ENCODE measurements at places on chromosomes 1 and 21. TPM values are rescaled to one million over a fixed set of nuclear protein-coding genes. Genes with fewer than 3 reads are reported as not detected.
A peak's percentile ranks its signal among the peaks of the same experiment; 100 is the strongest.

The TINAGL1 gene
- polyA plus RNA-seq = not detected

DNA sequence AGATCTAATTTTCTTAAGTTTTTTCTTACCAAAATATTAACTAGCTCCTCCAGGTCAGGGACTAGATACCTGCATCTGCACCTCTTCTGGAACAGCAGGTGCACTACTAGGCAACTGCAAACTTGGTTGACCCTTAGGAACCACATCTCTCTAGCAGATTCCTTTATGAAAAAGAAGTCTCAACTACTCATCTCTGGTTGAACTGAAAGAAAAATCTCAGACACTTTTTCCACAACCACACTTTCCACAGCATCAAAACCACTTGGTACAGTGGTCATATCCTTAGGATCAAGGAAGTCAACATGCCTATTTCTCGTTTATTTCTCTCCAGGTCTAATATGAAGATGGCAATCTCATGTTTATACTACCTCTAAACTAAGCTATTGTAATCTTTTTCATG is 52.3 kb downstream of the VAV3 start:
- H3K4me3 ChIP-seq = no peak overlapping the region
- no peaks in the 10 kb centered on the region for H3K4me1 ChIP-seq
- no peaks in the 10 kb centered on the region for H3K36me3 ChIP-seq

GRCh38 chr1:119353836-119354235 is 14.7 kb upstream of the HAO2 start:
- H3K27me3 ChIP-seq = no peaks in the 10 kb centered on the region
- no peak for DNase-seq
- H3K4me1 ChIP-seq = no peaks in the 10 kb centered on the region
- H3K36me3 ChIP-seq = no peaks in the 10 kb centered on the region

DNA sequence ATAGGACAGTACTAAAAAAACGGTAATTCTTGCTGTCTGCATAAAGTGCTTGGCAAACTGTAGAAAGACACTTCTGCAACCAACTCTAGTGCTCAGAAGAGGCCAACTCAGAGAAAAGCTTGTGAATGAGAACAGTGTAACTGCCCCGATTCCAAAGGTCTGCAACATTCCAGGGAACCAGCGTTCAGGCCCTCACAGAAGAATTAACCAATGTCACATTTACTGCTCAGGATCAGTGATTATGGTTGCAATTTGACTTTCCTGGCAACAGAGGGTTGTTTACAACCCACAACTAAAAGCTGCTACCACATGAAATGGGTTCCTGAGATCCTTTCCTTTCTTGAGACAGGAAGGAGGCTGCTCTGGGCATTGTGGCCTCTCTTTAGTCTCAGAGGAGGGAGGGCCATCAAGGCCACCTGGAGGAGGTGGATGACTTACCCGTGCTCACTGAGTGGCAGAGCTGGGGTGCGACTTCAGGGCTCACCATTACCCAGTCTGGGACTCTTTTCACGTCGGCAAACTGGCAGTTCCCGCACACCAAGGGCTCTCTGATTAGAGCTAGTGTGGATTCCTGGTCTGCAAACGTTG is 15.3 kb downstream of the SRSF4 start:
- H3K4me1 ChIP-seq = peaks cover 8% of the 10 kb centered on the region
- H3K36me3 ChIP-seq = peaks cover 61% of the 10 kb centered on the region
- no peak overlapping the region for H3K27ac ChIP-seq
- no peaks in the 10 kb centered on the region for H3K27me3 ChIP-seq
- H3K4me3 ChIP-seq = no peak overlapping the region
- no peak for DNase-seq

GRCh38 chr1:52904927-52905698 is 16.4 kb downstream of the ECHDC2 start:
- no peaks in the 10 kb centered on the region for H3K36me3 ChIP-seq
- no peaks in the 10 kb centered on the region for H3K4me1 ChIP-seq
- DNase-seq = peak; percentile 88
- H3K27ac ChIP-seq = no peak overlapping the region

GRCh38 chr21:35340273-35340672 is 291.2 kb upstream of the RUNX1 start:
- no peaks in the 10 kb centered on the region for H3K4me1 ChIP-seq
- no peak overlapping the region for H3K4me3 ChIP-seq
- H3K27me3 ChIP-seq = no peaks in the 10 kb centered on the region

- 0 out of 2 replicates have a peak, but pooled peaks cover 5% of the 10 kb centered on the region for H3K27me3 ChIP-seq
- no peak for DNase-seq
- H3K36me3 ChIP-seq = no peaks in the 10 kb centered on the region
- no peak overlapping the region for H3K27ac ChIP-seq
Measured at GRCh38 chr1:84795213-84795612, 97.8 kb downstream of the LPAR3 start.

DNA sequence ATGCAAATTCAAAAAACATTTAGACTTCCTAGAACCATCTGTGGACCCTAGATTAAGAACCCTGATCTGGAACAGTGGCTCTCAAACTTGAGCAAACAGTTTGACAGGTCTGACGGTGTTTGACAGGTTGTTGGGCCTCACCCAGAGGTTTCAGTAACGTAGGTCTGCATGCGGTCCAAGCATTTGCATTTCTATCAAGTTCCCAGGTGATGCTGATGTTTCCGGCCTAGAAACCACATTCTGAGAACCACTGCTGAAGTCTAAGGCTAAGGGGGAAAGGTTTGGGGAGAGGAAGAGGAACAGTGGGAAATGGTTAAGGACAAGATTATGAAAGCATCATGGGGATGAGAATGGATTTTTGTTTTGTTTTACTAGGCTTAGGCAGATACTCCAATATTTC is 48.6 kb downstream of the MDM4 start:
- DNase-seq = no peak
- H3K4me3 ChIP-seq = no peak overlapping the region
- no peaks in the 10 kb centered on the region for H3K4me1 ChIP-seq
- no peaks in the 10 kb centered on the region for H3K36me3 ChIP-seq

GRCh38 chr21:34022627-34023335 is 50.6 kb upstream of the MRPS6 start:
- no peak overlapping the region for H3K27ac ChIP-seq
- H3K36me3 ChIP-seq = no peaks in the 10 kb centered on the region
- H3K4me3 ChIP-seq = no peak overlapping the region
- H3K4me1 ChIP-seq = peaks cover 3% of the 10 kb centered on the region

The SPSB1 gene
- 8.4 TPM for polyA plus RNA-seq

DNA sequence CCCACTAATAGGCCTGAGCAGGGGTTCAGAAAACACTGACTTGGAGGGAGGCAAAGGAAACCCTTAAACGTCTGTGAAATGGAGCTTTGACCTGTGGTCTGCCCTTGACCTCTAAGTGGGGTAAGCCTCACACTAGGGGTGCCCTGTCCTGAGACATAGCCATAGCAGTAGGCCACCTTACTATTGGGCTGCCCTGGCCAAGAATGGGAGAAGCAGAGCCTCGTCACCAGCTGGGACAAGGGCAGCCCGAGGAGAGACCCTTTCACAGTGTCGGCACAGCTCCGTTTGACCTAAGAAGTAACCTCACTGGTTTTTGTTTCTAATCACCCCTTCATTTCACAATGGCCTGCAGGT is 26.4 kb upstream of the IFNAR2 start:
- H3K4me3 ChIP-seq = no peak overlapping the region
- no peaks in the 10 kb centered on the region for H3K36me3 ChIP-seq
- no peaks in the 10 kb centered on the region for H3K4me1 ChIP-seq
- H3K27me3 ChIP-seq = no peaks in the 10 kb centered on the region
- no peak overlapping the region for H3K27ac ChIP-seq

- H3K27me3 ChIP-seq = peaks cover 5% of the 10 kb centered on the region
- no peak overlapping the region for H3K27ac ChIP-seq
- no peak overlapping the region for H3K4me3 ChIP-seq
- H3K36me3 ChIP-seq = no peaks in the 10 kb centered on the region
- no peak for DNase-seq
Measured at GRCh38 chr1:12728391-12728790, 12.5 kb downstream of the AADACL3 start.

DNA sequence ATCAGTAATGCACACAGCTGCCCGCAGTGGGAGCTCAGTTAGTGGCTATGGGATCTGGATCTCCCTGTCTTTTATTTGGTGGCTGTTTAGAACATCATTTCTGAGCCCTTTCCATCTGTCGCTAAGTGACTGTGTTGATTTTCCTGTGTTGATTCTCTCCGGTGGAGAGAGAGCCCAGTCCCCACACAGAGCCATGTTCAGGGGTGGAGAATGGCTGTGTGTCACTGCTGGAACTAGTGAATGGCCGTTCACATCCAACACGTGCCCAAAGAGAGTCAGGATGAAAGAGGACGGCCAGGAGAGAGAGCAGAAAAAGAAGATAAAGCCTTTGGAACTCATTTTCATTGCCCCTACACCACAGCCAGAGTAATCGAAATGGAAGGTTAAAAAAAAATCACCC is 76.2 kb downstream of the FBXO2 start:
- H3K27me3 ChIP-seq = peaks cover 7% of the 10 kb centered on the region
- peaks cover 10% of the 10 kb centered on the region for H3K4me1 ChIP-seq
- no peak for DNase-seq
- H3K36me3 ChIP-seq = no peaks in the 10 kb centered on the region

DNA sequence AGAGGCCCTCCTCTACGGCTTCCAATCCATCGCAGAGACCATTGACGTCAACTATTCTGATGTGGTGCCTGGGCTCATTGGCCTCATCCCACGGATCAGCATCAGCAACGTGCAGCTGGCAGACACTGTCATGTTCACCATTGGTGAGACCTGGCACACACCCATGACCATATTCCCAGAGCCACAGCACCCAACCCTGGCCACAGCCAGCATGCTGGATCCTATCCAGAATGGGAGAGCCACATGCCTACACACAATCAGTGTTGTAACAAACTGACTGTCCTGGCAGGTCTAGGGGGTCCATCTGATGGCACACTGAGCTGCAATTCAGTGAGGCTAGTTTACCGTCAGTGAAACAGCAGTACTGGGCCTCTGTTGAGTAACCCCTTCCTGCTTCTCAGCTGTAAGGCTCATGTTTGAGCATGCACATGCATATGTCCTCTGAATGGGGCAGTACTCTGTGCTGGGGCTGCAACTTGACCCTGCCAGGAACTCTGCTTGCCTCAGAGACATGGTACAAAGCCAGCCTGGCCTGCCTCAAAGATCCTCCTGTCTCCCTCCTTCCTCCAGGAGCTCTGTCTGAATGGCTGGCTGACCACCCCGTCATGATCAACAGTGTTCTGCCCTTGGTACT is 10.8 kb downstream of the IPO13 start:
- H3K27ac ChIP-seq = no peak overlapping the region
- no peaks in the 10 kb centered on the region for H3K27me3 ChIP-seq
- no peak for DNase-seq
- H3K36me3 ChIP-seq = peaks cover 59% of the 10 kb centered on the region

- H3K27ac ChIP-seq = no peak overlapping the region
- H3K27me3 ChIP-seq = no peaks in the 10 kb centered on the region
- no peak overlapping the region for H3K4me3 ChIP-seq
- H3K4me1 ChIP-seq = no peaks in the 10 kb centered on the region
- no peak for DNase-seq
- H3K36me3 ChIP-seq = peaks cover 70% of the 10 kb centered on the region
Measured at GRCh38 chr1:32028746-32029145, 15.1 kb downstream of the KHDRBS1 start.

The RAB42 gene
- polyA plus RNA-seq = 5.5 TPM

DNA sequence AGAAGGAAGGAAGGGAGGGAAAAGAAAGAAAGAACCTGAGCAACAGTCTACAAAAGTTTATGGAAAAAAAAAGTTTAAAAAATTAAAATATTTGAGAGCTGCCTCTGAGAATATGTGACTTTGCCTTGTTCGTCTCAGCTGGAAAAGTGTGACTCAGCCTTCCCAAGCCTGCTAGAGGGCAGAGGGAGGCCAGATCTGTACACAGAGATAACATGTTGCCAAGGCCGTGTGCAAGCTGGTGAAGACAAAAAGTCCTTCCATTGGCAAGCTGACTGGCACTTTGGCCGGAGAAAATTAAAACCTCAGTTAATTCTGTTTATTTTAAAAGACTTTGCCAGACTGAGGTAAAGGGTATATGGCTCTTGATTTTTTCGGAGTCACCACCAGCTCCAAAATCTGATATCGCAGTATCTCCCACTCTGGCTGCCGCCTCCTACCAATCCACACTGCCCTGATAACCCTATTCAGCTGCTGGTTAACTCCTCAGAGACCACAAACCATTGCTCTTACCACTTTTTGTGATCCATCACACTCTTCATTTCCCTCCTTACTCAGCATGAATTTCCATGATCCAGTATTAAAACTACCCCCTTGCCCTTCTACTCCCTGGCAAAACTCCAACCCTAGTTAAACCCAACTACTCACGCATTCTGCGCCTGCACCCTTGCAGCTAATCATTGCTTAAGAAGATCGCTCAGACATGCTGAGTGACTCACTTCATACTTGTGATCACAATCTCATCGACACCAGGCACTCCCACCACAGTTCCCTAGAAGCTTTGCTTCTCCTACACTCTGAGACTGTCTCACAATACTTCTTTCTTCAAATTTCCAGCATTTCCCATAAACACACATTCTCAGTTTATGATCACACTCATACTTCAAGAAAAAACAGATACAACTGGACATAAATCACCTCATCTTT is 5.7 kb upstream of the PPP1R15B start:
- H3K4me3 ChIP-seq = peak overlapping the region; percentile 26
- peak overlapping the region; percentile 90 for H3K27ac ChIP-seq
- no peaks in the 10 kb centered on the region for H3K36me3 ChIP-seq
- DNase-seq = peak; percentile 65
- H3K4me1 ChIP-seq = peaks cover 11% of the 10 kb centered on the region

The CFAP57 gene
- 0.36 TPM for polyA plus RNA-seq

GRCh38 chr1:87111659-87112371 is 197.4 kb downstream of the HS2ST1 start:
- no peaks in the 10 kb centered on the region for H3K27me3 ChIP-seq
- H3K36me3 ChIP-seq = no peaks in the 10 kb centered on the region
- no peak for DNase-seq
- H3K4me1 ChIP-seq = peaks cover 12% of the 10 kb centered on the region
- H3K27ac ChIP-seq = peak overlapping the region; percentile 50
- H3K4me3 ChIP-seq = no peak overlapping the region

DNA sequence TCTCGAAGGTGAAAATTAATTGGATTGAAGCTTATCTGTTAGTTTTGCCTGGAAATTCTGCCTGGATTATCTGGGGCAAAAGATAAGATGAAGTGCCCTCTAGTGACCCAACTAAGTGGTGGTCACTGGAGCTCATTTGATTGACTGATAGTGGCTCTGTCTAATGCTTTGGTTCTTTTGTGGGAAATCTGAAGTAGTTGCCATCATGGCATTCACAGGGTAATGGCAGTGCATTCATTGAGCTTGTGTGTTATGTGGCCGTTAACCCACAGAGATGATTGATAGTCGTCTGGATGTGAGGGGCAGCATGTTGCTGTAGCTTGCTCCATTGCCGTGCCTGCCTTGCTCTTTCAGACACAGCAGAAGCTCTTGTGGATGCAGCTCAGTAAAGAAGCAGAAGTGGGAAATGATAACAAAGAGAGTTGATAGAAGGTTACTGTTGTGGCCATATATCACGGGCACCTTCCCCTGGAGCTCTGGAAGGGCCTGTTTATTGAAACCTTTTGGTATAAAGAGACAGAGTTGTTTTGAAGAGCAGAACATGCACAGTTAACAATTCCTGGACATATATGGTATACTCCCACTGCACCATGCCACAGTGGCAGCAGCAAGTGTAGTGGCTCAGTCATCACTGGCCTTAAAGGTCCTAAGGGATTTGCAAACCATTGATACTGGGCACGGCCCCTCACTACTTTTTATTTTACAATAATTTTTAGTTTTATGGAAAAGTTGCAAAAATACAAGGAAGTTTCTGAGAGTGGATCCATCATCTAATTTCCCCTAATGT is 42.0 kb downstream of the CXADR start:
- H3K36me3 ChIP-seq = no peaks in the 10 kb centered on the region
- peak overlapping the region; percentile 81 for H3K27ac ChIP-seq
- no peaks in the 10 kb centered on the region for H3K27me3 ChIP-seq
- H3K4me1 ChIP-seq = no peaks in the 10 kb centered on the region
- H3K4me3 ChIP-seq = no peak overlapping the region
- peak; percentile 61 for DNase-seq

GRCh38 chr1:189597083-189597482 is 880.6 kb downstream of the BRINP3 start:
- DNase-seq = no peak
- H3K27ac ChIP-seq = no peak overlapping the region
- no peaks in the 10 kb centered on the region for H3K4me1 ChIP-seq
- no peaks in the 10 kb centered on the region for H3K36me3 ChIP-seq
- no peak overlapping the region for H3K4me3 ChIP-seq
